ENCODE measurements at places on chromosomes 3 and 15. TPM values are rescaled to one million over a fixed set of nuclear protein-coding genes. Genes with fewer than 3 reads are reported as not detected.

TNFAIP8L3 gene
- 1.3 TPM for total RNA-seq

KNG1 gene
- total RNA-seq, result not detected

PAK6 gene
- 13.0 TPM for total RNA-seq

PLA2G4E gene
- total RNA-seq, result not detected

BCHE gene
- 8.0 TPM for total RNA-seq

ARPP19 gene
- total RNA-seq, result 137 TPM

- DNase-seq, result no peak
Measured at GRCh38 chr3:113533534-113533892, 1.2 kb downstream of the SIDT1 start.

DNA sequence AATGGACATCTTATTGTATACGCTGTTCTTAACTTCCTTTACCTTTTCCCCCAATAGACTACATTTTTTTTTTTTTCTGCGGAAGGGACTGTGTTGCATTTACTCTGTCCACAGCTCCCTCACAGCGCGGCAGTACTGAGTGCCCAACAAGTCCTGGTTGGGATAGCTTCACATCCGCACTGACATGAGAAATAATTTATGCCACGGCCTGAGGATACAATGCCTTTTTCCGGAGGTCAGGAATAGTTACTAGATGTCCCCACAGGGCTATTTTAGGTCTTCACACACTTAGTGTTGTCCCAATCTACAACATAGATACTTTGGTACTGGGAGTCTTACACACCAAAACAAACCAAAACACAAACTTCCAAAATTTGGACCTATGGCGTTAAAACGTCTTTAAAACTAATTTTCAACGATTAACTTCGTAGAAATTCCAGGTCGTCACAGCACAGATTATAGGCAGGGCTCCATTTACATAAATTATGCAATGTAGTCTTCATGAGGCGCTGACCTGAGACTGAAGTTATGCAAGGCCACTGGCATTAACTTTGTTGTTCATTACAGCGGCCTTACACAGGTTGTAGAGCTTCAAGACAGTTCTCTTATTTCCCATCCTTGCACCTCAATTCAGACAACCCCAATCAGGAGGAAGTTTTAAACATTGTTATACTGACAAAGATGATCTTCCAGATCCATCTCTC, 989 bp upstream of the PPIB start:
- no peak for DNase-seq

- DNase-seq, result no peak
Measured at GRCh38 chr3:151639418-151639740, 94.3 kb upstream of the AADACL2 start.

- no peak for DNase-seq
Measured at GRCh38 chr3:86547692-86548091, 443.3 kb downstream of the VGLL3 start.

GRCh38 chr3:69212411-69213160, 90.2 kb upstream of the LMOD3 start:
- peak; percentile 64 for DNase-seq

DNA sequence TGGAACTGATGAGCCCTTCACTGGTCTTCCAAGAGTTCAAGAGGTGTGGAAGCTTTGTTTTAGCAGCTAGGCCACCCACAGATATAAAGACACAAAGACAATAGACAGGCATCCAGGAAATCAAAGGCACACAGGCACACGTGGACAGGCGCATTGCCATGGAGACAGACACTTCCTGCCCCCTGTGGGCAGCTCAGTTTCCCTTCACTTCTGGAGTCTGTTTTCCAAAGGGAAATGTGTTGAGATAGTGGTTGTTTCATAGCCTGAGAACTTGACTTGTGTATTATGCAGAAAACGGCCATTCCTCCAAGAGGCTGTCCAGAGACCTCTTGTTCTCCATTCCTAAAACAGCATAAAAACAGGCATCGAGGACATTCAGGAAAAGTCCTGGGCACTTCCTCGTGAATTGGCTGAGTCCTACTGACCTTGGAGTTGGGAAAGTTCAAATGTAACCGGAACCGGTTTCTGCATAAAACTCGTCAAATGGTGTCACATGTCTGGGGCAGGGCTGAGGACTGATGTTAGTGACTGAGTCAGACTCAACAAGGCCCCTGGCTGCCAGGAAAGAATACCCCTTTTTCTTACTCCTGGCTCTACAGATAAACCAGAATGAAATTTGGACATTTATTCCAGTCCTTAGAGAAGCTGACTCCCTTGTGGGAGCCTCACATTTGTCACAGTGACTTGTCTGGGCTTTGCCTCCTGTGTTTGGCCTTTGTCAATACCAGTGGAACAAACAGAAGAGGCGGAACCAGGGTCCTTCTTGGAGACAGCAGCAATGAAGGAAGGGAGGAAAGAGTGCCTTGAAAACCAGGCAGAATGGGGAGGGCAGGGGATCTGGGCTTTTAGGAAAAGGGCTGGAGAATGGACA, 1.3 kb downstream of the ALPK3 start:
- DNase-seq, result peak; percentile 33

DNA sequence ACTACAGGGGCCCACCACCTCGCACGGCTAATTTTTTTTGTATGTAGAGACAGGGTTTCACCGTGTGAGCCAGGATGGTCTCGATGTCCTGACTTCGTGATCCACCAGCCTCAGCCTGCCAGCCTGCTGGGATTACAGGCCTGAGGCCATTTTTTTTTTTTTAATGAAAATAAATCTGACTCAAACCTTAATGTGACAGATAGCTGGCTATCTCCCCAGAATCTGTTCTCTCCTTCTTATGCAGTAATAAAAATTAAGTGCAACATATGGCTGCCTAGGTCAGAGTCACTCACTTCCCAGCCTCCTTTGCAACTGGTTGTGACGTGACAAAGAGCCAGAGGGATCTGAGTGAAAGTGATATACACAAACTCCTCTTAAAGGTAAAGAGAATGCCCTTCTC, 53.0 kb downstream of the ZNF148 start:
- peak; percentile 96 for DNase-seq

DNA sequence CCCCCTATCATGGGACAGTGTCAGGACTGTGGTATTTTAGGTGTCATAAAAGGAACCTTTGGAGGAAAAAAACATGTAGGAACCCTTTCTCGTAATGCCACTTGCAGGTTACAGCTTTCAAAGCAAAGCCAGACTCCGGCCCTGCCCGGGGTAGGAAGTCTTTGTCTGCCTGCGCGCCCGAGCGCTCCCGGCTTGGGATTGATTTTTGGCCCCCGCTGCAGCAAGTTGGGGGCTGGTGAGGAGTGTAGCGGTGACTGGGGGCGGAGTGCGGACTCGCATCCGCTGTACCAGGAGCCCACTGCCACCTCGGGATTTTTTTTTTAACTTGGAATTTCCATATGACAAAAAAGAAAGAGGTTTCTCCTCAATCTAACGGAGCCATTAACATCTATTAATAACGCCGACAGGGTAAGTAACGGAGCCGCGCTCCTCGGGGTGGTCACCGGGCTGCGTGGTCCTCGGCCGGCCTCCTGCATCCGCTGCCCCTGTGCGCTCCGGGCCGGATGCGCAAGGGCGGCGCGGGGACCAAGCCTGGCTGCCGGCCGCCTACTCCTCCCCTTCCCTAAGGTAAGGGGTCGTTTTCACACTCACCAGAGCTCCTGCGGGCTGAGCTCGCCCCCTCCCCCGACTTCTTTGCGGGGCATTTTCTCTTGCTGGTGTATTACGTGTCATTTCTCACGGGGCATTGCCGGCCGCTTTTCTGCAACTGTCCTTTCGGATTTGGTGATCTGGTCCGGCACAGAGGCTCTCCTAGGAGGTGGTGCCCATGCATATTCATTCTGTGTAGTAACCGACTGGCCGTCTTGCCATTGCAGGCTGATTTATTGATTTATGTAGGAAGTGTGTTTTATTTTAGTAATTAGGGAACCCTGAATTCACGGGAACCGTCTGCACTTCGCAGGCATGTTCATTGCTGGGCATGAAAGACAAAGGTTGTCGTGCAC, 219.8 kb upstream of the TOPAZ1 start:
- DNase-seq, result no peak

GRCh38 chr3:123757281-123757940, 126.7 kb downstream of the MYLK start:
- peak; percentile 96 for DNase-seq

GRCh38 chr3:4601892-4602291, 108.7 kb downstream of the ITPR1 start:
- DNase-seq, result no peak

DNA sequence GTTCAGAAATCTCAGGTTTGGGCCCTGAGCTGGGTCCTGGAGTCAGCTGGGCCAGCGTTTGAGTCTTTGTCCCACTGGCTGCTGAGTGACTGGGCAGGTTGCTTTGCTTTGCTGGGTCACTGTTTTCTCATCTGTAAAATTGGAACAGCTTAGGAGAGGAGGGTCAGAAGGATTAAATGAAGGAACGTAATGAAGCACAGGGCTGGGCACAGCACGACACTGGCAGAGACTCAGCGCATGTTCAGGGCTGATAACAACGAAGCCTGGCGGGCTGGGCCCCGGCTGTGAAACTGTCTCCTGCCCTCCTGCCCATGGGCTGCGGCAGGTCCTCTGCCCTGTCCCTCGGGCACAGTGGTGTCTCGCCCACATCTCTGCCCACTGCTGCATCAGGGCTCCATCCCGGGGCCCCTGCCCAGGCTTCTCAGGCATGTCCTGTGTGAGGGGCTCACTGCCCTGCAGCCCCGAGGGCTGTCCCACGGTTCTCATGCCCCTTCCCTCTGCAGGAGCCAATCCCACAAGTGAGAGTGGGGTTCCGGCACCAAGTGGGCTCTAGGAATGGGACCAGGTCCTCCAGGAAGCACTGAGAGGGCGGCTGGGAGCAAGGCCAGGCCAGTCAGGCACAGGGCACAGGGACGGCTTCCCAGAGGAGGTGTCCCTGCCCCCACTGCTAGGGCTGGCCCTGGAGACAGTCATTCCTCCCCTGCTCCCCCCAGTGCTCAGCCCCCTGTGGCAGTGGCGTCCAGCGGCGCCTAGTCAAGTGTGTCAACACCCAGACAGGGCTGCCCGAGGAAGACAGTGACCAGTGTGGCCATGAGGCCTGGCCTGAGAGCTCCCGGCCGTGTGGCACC, 88.0 kb downstream of the TBC1D2B start:
- no peak for DNase-seq

GRCh38 chr3:13385373-13385965, 34.7 kb downstream of the NUP210 start:
- DNase-seq, result no peak

DNA sequence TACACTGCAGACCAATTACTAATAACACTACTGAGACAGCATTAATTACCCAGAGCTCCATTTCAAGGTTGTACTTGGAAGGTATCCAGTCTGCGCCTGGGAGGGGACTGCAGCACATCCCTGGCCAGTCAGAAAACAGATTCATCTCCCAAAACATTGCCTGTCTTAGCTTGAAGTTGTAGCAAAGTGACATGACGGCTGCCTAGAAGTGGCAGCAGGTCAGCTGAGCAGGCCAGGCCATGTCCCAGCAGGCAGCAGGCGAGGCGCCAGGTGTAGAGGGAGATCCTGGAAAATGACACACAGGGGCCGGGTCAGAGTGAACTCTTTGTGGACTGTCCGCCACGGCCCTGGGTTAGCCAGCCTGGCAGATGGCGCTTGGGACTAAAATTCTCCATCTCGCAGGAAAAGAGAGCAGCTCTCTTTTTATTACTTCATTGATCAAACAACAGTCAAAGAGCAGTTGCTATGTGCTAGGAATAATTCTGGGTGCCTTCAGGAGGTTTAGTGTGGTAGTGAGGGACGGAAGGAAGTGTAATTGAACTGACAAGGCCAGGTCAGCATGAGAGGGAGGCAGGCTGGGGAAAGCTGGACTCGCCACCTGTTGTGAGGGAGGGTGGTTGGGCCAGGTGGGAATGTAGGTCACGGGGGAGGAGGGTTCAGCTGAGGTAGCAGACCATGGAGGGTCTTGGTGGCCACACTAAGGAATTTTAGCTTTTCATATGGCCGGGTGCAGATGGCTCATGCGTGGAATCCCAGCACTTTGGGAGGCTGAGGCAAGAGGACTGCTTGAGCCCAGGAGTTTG, 1.3 kb upstream of the MAP6D1 start:
- DNase-seq, result no peak

GRCh38 chr15:79540551-79540950, 108.4 kb downstream of the MINAR1 start:
- no peak for DNase-seq

DNA sequence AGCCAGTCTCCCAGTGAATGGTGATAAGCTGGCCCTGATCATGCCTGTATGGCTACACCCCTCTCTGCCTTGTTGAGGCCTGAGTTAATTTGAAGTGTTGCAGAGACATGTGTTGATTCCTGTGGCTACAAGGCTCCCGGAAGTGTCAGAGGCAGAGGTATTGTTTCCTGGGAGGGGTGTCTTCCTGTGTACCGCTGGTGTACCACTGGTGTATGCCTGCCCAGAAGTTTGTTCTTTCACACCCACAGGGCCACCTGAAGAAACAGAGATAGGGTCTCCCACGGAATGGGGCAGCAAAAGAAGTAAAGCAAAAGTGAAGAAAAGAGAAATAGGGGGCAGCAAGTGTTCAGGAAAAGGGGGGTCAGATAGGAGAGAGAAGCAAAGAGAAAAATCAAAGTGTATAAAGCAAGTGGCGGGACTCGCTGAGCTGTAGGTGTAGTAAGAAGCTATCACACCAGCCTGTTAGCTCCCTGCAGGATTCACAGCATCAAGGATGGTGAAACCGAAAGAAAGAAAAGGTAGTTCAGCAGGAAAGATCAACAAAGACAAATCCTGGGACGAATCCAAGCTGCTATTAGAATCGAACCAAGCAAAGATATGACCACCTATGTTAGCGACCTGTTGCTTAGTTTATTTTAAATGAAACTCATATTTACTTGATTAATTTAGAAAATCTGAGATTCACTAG, 36.6 kb upstream of the CD47 start:
- no peak for DNase-seq

GRCh38 chr3:45980819-45981218, 14.8 kb downstream of the FYCO1 start:
- DNase-seq, result no peak

DNA sequence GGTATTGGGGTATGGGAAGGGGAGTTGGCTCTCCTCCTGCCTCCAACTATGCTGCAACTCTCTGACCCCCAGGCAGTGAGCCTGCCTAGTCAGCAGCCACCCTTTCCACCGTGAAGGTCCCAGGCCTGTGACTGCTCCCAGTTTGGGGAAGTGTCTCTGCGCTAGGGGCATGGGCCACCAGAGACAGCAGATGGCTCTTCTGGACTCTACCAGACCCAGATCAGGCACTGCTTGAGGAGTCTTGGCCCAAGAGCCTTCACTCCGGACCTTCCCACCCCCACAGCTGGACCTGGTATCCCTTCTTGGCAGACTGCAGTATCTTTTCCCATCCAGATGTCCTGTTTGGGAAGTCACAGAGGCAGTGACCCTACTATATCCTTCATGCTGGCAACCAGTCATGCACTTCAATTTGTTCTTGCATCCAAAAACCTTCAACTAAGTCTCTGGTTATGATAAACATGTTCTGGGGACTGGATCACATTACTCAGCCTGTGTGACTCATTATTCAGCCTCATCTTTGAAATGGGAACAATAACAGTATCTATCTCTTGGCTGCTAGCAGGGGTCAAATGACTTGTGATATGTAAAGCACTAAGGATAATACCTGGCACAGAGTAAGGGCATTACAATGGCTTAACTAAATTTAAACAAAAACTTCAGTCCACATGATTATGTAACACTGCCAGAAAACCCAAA, 62.7 kb downstream of the POMGNT2 start:
- DNase-seq, result peak; percentile 2
